ENCODE measurements at places on chromosomes 3 and 15.

DNA sequence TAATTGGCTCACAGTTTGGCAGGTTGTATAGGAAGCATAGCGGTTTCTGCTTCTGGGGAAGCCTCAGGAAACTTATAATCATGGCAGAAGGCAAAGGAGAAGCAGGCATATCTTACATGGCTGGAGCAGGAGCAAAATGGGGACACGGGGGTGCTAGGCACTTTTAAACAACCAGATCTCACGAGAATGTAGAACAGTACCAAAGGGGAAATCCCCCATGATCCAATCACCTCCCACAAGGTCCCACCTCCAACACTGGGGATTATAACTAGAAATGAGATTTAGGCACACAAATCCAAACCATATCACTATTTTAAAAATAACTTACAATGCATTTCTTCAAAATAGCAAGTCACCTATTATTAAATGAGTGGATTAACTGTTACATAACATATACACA, 47.1 kb upstream of the ANKRD28 start:
- no peak for DNase-seq

- DNase-seq: no peak
Measured at GRCh38 chr3:27278383-27279055, 90.7 kb downstream of the NEK10 start.

DNA sequence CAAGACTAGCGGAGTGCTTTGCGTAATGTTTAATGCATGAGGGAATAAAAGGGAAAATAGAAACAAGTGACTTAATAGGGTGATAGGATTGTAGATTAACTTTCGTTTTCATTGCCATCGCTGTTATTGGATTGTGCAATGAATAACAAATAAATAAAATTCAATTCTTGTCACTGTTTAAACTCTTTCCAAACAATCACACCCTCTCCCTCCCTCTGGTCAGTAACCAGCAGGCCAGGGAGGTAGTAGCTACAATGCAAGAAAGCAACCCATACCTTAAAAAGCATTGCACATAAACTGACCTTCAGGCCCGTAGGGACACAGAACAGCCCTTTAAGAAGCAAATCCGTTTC, 705 bp upstream of the TFRC start:
- DNase-seq: no peak

GRCh38 chr3:30012941-30013543, 593.4 kb upstream of the TGFBR2 start:
- no peak for DNase-seq

Data from substantia nigra (tissue), 51 donors.